ENCODE measurements at places on chromosomes 11 and 22.

DNA sequence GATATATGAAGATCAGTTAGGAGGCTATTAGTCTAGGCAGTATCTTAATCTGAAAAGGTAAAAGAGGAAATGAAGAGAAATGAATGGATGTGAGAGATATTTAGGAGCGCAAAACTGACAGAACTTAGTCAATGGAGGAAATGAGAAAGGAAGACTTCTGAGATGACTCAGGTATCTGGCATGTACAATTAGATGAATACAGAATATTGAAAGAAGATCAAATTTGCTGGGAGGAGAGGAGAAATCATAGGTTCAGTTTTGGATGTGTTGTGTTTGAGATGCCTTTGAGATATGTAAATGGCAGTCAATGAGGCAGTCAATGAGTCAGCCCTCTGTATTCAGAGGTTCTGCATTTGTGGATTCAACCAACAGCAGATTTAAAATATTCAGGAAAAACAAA, 42.9 kb upstream of the GAB2 start:
- no peak for DNase-seq

GRCh38 chr22:37427711-37428635, 694 bp upstream of the ELFN2 start:
- DNase-seq = no peak

GRCh38 chr11:30653606-30654005, 67.5 kb upstream of the MPPED2 start:
- no peak for DNase-seq

DNA sequence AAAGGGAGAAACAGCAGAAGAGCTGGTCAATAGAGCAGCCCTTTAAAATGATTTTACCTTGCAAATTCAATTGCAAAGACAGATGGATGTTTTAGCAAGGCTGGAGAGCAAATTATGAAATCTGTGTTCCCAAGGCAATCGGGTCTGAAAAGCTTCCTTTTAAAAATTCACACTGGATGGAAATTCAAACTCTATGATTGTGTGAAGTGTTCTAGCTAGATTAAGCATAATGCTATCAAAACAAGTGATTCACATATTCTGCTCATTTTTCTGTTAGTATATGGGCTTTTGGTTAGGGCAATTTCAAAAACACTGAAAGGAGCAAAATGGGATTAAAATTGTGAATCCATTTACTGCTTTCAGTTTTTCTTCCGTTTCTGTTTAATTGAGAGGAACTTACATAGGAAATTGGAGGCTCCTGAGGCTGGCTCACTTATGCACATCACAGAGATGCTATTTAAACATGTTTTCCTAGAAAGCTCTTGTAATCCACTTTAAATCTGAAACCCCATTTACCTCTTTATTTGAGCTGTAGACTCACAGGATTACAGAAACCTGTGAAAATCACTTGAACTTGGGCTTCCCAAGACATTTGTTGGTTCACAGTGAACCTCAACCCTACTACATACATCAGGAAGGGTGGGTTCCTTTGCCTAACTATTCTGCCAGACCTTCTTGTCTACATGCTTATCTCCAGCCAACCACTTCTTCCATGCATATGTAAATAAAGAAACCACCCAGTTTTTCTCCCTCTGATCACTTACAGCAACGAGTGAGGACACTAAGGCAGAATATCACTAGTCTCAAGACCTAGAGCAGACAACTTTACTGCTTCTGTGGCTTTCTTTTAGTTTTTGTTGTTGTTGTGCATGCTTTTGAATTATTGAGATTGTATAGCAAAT, 201.9 kb upstream of the PITPNB start:
- no peak for DNase-seq

DNA sequence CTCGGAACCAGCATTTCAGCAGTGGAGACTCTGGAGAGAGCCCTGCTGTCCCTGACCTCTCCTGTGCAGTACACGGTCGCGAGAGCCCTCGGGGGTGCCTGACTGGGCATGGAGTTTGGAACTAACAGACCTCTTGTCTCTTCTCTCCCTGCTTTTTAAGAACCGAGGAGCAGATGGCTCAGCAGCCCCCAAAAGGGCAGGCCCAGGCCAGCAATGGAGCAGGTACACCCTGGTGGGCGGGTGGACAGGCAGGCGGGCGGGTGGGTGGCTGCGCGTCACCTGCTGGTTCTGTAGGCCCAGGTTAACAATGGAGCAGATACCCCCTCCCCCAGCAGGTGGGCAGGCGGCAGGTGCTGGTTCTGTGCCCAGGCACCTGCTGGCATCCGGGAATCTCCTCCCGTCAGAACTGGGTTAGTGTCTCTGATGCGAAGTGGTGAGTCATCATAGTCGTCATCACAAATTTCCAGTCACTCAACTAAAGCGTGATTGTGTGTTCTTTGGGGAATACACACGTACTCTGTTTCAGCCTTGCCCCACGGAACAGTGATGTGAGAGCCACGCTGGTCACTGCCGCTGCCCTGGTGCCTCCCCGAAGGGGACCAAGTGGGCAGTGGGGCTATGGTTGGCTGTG, 41.1 kb downstream of the GRAMD4 start:
- no peak for DNase-seq

- DNase-seq = no peak
Measured at GRCh38 chr11:44101098-44101497, 5.6 kb downstream of the EXT2 start.
